ENCODE measurements at places on chromosomes 12 and 14.

DNA sequence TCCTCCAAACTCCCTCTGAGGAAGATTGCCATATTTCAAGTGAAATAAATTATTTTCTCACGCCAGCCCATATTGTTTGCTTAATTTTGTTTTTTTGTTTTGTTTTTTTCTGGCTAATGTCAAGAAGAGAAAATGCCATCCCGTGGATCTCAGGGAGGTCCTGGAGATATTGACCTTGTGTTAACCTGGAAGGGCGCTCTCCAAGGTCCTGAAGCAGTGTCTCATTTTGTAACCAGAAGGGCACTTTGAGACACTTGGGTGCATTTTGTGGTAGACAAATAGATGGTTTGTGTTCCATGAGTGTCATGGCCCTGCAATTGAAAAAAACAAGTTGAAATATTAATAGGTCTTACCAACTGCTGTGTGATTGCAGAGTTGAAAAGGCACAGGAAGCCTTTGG lies 268.9 kb downstream of the SUDS3 start:
- DNase-seq: no peak

GRCh38 chr14:41606282-41606531 lies 469 bp upstream of the LRFN5 start:
- DNase-seq: no peak

- DNase-seq: no peak
These were observed 386.2 kb upstream of the CCDC196 start for GRCh38 chr14:66099931-66100330.

GRCh38 chr14:58401587-58401986 lies 5.9 kb downstream of the TOMM20L start:
- DNase-seq: peak; percentile 1

DNA sequence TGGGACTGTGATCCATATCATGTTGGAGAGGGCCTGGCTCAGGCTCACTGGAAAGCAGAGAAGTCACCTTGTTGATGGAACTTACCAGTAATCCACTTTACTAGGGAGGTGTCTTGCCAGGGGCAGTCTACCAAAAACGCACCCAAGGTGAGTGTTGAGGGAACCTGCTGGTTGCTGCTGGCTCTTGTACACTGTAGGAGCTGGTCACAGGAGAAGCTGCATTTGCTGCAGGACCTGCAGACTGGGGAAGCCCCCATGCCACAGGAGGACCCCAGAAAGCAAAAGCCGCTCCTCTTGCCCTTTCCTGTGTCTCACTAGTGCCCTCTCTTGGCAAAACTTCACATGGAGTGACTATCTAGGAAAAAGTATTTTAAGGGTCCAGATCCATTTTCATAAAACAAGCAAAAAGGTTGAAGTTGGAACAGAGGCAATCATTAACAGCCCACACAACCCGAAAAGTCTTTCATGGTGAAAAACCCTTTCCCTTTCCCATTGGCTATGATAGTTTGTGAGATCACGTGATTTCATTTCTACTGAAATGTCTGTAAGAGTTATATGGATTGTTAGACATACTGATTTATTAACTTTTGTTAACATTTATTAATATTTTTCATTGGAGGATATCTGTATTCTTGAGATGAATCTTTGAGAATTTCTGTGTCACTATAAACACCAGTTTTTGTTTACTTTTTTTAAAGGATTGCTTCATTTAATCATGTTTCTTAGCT lies 59.2 kb downstream of the RASSF8 start:
- no peak for DNase-seq

DNA sequence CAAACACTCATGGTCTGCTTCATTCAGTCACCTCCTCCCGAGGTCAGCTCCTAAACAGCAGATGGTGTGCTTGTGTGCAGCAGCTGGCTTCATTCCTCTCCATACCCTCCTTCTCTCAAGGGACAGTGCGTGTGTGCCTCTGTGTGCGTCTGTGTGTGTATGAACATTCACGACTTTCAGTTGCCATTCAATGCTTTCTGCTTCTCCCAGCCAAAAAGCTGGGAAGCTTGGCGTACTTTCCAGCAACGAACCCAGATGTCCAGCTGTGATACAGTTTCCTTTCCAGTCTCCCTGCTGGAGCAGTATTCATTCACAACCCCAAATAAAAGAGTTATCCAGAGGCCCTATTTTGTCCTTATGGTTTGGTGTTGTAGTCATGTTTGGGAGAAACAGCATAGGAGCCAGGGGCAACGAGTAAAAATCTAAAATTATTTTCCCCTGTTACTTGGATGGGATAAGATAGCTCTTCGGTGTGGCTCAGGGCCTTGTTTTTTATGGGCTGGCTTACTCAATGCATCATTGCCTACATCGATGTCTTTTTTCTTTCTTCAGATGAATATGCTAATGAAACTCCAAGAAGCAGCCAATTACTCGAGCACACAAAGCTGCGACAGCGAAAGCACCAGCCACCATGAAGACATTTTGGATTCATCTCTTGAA lies 379.3 kb downstream of the NAV3 start:
- DNase-seq: no peak

DNA sequence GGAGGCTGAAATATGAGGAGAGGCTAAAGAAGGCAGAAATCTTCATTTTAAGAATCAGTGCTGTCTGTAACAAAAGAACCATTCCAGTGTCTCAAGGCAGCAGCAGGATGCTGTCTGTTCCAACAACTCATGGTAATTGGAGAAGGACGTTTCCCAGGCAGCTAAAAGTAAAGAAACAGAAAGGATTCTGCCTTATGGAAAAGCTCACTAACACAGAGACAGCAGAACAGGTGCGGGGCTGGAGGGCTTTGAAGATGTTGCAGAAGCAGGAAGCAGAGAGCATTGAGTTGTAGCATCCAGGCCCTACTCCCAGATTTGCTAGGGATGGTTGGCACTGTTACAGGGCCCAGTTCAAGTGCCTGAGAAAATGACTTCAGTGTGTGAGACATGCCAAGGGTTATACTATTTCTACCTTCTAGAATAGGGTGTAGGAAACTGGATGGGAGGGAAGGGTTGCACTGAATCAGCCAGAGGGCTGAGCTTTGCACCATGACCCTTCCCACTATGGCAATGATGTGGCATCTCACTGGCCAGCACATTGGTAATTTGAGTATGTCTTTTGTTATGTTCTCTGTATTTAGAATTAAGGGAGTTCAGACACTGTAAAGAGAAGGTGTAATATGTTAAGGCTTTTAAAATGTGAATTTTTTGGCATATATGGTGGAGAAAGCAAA lies 160.0 kb upstream of the FBXO33 start:
- no peak for DNase-seq

GRCh38 chr12:120998435-120998834 lies 17.9 kb downstream of the C12orf43 start:
- DNase-seq: no peak

- DNase-seq: no peak
These were observed 23.1 kb downstream of the ETV6 start for GRCh38 chr12:11672256-11673191.

GRCh38 chr12:9751204-9752144 lies 9.2 kb downstream of the CD69 start:
- peak; percentile 88 for DNase-seq

- DNase-seq: no peak
These were observed 78.4 kb downstream of the NTF3 start for GRCh38 chr12:5510251-5510805.
